ENCODE measurements at places on chromosomes 4 and X.

DNA sequence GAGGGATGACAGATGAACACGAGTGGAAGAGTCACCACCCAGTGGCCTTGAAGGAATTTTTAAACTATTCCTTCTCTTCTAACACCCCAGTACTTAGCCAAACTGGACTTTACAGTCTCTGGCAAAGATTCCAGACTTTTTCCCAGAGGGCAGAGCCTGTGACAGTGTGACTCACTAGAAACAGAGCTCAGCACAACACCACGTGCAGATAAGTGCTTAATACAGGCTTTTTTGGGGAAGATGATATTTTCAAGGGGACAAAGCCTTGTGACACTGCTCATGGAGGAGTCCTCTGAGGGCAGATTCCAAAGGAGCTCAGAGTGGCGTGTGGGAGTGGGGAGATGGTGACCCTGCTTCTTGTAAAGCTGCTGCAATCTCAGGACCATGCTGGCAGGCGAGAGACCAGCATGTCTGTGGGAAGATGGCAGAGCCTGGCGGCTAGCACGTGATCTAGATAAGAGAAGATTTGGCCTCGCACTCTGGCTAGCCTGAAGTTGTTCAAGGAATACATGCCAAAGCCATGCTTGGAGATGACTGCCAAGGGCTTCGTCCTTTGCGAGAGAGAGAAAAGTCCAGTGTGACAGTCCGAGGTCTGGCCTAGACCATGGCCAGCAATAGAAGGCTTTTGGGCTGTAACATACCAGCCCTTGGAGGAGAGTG is 2.4 kb downstream of the RAB33A start:
- no peak for DNase-seq

DNA sequence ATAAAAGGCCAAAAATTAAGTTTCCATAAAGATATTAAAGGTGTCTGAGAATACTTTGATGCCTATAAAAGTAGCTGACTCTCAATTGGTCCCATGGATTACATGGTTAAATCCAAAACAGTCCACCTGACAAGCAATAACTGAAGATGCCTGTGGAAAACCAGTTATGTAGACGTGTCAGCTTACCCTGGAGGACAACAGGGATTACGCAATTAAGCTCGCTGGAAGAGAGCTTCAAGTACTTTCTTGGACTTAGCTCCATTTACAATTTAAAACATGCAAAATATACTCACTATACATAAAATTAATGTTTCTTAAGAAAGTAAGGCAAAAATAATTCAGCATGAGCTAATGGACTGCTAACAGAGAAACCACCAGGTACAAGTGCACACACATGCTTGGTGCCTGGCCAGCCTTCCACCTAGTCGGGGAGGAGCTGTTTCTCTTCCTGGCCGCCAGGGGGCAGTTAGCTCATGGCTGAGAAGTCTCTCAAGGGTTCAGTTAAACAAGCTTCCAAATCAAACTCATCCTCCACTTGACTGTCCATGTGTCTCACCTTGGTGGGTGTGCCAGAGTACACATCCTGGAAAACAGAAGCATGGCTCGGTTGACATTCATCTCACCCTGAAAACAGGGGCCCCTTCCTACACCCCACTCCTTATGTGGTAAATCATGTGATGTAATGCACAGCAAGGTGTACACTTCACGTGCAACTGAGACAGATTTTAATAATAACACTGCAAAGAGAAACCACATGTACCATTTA is 9.2 kb upstream of the FAM53A start:
- DNase-seq: peak; percentile 74

DNA sequence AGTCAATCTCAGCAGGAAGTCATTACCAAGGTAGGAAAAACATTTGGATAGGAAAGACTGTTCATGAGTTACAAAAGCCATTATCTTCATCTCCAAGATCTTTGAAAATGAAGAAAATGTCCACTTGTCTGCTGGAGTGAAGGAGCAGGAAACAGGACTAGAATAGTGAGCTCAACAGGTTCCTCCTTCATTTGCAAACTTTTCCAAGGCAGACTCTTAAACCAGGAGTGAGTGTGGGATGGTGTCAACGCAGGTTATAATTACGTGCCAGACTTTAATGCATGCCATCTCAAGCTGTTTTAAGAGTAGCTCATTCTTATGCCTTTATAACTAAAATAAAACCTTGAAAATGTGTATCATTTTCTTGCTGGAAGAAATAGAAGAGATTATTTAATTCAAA is 3.4 kb upstream of the REELD1 start:
- no peak for DNase-seq

DNA sequence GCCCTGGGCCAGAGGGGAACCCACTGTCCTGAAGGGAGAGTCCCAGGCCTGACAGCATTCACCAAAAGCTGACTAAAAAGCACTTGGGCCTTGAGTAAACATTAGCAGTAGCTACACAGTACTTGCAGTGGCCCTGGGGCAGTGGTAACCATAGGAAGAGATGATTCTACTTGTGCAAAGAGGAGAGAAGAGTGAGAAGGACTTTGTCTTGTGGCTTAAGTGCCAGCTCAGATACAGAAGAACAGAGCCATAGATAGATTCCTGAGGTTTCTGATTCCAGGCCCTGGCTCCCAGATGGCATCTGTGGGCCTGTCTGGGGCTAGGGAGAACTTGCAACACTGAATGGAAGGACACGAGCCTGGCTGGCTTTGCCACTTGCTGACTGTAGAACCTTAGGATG is 100.5 kb downstream of the PTCHD1 start:
- no peak for DNase-seq

DNA sequence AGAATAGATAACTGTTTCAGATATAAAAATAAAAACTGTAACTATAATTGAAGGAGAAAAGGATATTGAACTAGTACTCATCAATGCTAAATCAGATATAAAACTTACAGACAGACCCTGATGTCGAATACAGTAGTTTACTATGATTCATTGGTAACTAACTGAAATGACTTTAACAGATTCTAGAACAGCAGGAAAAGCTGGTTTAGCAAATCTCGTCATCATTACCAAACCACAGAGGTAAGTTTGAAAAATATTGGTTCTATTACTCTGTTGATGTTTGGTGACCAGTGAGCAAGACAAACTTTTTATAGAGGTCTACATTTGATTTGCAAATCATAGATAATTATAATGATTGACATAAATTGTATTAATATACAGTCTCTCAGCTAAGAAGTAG is 551.4 kb upstream of the ADGRL3 start:
- no peak for DNase-seq

- DNase-seq: no peak
Measured at GRCh38 chr4:154528869-154529268, 21.3 kb downstream of the PLRG1 start.

DNA sequence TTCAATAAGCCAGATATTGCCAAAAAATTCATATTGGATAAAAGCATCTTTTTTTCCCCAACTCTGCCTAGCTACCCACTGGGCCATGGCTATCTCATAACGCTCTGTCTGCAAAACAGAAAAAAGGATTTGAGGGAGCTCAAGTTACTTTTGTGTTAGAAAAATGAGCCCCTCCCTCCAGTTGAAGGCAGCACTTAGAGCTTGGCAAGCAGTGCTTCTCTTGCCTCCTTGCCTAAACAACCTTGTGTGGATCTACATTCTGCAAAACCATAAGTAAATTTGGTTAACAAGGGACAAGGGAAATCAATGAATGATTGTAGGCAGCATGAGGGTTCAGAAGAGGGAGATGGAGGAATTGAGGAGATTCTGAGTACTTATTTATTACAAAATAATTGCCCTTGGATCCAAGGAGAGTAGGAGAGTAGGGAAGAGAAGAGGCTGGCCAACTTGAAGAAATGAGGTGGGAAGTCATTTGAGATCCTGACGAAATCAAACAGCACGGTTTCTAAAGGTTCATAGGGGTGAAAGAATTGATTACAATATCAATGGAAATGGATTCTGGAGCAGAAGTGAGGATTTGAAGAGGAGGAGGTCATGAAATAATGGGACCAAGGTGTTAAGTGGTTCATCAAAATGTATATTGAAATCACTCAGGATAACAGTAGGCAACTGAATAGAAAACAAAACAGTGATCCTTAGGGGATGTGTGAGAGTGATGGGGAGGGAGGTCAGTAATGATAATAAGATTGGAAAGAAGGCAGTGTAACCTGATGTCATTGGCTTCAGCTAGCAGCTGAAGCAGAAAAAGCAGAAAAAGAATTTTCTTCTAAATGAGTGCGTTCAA is 434.8 kb upstream of the IGFBP7 start:
- no peak for DNase-seq

GRCh38 chr4:78645853-78646757 is 94.5 kb downstream of the ANXA3 start:
- DNase-seq: peak; percentile 28

DNA sequence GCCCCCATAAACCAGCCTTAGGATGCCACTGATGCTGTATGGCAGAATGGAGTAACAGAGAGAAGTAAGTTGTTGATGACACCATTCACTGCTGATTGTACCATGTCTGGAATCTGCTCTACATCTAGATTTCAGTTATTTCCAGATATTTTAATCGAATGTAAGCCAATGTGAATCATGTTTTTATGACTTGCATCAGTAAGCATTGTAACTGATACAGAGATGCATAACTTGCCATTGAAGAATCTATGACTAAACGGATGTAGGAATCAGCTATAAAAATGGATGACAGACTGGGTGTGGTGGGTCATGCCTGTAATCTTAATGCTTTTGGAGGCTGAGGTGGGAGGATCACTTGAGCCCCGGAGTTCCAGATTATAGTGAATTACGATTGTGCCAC is 161.0 kb upstream of the GATB start:
- no peak for DNase-seq

GRCh38 chrX:119984652-119985051 is 41.1 kb upstream of the NKAP start:
- DNase-seq: no peak

GRCh38 chrX:124028182-124028581 is 66.7 kb downstream of the STAG2 start:
- DNase-seq: no peak

DNA sequence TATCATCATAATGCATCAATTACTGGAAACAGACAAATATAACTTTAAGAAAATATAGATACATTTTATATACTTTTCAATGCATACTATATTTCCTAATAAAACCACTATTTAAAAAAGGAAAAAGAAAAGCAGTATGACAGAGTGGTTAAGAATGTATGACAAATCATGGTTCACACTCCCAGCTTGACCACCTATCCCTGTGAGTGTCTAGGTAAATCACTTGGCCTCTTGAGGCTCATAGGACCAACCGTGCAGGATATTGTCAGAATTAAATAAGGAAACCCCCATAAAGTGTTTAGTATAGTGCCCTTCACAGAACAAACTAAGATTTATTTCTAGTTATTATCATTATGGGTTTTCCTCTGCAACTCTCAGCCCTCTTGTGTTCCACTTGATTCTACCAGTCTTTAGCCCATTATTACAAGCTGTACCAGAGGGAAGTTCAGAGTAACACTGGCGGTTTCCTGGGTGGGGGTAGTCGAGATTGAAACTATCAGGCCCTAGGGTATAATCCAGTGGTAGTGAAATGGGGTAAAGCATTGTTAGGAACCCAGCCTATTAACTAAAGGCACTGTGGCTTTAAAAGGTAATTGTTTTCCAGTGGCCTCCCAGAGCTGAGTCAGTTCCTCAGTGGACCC is 55.5 kb upstream of the PAK3 start:
- DNase-seq: peak; percentile 1

- no peak for DNase-seq
Measured at GRCh38 chrX:34404386-34405070, 252.6 kb downstream of the TMEM47 start.

GRCh38 chr4:76546327-76546726 is 111.3 kb downstream of the SHROOM3 start:
- no peak for DNase-seq

DNA sequence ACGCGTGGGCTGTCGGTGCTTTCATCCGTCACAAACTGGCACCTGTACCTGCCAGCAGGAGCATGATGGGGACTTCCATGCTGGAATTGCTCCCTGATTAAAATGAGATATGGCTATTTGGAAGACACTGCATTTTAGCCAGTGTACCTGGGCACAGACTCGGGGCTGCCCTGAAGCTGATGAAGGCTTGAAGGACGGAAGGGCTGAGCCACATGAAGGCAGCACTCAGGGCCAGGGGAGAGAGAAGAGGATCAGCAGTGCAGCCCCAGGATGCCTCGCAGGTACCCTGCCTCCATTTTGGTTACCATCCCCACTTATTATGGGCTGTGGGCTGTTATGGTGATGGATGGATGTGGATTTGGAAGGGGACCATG is 79.0 kb downstream of the CRMP1 start:
- no peak for DNase-seq

DNA sequence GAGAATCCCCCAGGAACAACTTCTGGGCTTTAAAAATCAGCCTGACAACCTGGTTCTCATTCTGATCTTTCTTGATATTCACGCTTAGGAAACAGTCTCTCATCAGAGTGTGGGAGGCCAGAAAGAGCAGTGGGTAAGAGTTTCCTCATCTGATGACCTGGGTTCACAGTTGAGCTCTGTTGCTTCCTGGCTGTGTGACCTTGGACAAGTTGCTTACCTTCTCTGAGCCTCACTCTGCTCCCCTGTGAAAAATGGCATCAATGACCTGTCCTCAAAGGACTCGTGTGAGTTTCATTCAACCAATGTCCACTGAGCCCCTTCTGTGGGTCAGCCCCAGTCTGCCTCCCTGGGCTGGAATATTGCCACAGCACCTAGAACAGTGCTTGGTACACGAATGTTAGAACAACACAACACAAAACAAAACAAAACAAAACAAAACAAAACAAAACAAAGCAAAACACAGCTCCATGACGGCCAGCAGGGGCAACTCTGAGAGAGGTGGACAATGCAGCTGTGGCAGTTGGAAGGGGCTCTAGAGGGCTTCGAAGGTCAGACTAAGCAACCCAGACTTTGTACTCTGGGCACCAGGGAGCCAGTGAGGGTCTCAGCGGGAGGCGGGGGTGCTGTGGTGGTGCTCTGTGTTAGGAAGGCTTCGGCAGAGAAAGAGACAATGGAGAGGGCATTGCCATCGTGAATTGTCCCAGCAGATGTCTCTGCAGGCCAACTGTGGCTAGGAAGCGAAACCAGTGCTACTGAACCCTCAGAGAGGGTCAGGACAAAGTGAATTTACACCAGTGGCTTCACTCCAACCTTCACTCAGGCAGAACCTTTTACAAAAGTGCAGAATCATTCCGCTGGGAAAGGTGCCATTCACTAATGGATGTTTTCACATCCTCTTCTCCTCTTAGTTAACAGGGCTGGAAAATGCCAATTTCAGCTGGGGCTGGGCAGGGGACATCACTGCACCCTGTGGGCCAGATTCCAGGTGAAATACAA is 14.3 kb upstream of the C4orf50 start:
- no peak for DNase-seq

DNA sequence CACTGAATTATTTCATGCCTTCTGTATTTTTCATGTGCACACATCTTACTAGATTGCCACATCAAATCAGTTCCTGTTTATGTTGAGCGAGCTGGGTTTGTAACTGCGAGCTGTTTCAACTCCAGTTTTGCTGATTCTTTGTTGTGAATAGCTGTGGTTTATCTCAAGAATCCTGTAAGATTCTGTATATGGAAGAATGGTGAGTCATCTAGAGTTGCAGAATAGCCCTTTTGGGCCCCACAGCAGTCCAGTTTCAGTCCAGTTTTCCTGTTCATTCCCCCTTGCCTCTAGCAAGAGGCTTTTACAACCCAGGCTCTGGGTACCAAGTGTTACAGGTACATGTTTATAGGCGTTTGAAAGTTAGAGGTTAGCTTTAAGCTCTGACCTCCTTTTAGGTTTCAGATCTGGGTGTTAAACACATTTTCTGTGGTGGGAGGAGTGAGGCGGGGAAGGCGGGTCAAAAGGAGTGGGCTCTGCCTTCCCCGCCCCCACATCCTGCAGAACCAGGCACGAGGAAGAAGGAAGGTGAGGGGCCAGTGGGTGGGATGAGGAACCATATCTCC is 32.7 kb downstream of the TBC1D14 start:
- DNase-seq: peak; percentile 41

GRCh38 chr4:19982556-19982955 is 269.1 kb upstream of the SLIT2 start:
- DNase-seq: no peak

- no peak for DNase-seq
Measured at GRCh38 chr4:18388039-18388438, 366.5 kb upstream of the LCORL start.
